ENCODE measurements at places on chromosomes 1 and 21.

GRCh38 chr1:15973772-15974171 lies 2.1 kb downstream of the ZBTB17 start:
- no peak for DNase-seq

DNA sequence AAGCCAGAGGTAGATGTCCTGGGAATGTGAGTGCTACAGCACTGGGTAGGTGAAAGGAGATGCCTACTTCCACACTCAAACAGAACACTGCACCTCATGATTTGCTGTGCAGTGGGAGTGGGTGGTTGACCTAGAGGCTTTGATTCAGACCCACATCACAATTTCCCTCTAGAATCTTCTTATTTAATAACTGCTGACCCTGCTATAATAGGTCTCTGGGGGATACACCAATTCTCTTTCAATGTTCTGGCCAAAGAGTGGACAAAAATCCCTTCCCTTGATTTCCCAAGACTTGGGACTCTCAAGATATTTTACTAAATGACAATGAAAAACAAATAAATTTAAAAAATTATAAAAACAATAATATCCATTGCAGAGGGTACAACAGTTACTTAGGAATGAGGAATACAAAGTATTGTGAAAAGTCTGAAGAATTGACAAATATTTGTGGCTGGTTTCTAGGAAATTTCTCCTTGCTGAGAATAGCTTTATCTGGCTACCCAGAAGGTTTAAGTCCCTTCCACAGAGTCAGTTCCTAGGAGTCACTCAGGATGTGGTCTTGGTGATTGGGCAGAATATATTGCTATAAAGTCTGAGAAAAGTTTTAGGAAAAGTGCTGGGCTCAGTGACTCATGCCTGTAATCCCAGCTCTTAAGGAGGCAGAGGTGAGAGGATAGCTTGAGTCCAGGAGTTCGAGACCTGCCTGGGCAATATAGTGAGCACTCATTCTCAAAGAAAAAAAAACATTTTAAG lies 2.4 kb upstream of the FCGR2A start:
- DNase-seq, result no peak

DNA sequence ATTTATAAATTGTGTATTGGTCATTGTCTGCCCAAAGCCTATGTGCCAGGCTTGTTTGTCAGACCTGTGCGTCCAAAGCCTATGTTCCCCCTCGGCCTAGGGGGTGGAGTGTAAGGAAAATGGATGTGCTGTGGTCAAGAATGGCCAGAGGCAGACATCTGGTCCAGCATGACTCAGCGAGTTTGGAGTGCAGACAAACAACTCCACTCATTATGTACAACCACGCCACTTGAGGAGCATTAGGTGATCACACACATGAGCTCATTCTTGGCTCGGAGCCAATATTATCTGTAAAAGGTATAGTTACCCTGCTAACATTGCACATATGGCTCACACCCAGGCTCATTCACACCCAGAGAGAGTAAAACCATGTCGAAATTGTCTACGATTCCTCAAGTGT lies 1047.6 kb upstream of the ADGRL4 start:
- DNase-seq, result no peak

DNA sequence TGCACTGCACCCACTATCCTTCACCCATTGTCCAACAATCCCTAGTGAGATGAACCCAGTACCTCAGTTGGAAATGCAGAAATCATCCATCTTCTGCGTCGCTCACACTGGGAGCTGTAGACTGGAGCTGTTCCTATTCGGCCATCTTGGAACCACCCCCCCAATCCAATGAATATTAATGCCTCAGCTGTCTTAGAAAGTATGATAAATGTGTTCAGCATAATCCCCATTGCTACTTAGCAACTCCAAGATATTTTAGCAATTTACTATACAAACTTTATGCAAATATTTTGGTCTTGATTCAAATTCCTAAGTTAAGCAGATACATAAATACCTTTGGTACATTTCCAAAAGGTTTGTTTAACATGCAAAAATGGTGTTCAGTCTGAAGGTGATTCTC lies 70.5 kb upstream of the SH3GLB1 start:
- peak; percentile 69 for DNase-seq

- DNase-seq, result no peak
These were observed 999 bp downstream of the THAP3 start for GRCh38 chr1:6625584-6626149.
